T47D (cell line): ENCODE measurements at places on chromosomes 7 and 10.

DNA sequence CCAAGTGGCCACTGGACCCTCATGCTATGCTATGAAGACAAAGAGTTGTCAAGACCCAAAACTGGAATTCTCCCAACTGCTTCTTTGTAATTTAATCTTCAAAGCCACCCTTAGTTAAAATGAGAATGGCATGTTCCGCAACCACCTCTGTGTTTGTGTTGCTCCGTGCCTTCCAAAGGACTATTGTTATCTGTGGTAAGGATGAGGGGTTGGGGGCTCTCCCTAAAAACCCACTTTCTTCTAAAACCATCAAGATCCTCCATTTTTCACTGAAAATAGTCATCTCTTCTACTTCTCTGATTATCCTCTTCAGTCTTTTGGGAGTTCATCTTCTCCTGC, 222.1 kb upstream of the AOAH start:
- DNase-seq: no peak

DNA sequence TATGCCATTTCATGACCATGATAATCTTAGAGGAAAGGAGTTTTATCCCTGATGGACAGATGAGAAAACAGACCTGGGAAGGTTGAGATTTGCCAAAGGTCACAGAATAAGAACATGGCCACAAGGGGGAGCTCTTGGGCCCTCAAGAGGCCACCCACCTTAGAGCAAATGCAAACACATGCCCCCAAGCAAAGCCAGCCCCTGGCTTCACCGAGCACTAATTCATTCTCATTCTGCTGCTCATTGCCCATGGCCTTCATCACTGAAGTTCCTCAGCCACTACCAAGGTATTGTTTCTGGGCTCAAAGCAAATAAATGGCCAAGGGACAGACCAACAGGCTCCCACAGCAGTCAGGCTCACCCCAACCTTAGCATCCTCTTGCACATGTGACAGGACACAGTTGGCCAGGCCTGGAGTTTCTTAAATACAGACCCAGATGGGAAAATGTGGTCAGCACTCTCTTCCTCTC, 44.2 kb downstream of the PDLIM1 start:
- DNase-seq: peak; percentile 74

- no peak for DNase-seq
Measured at GRCh38 chr7:77328669-77329068, 87.5 kb downstream of the GSAP start.

DNA sequence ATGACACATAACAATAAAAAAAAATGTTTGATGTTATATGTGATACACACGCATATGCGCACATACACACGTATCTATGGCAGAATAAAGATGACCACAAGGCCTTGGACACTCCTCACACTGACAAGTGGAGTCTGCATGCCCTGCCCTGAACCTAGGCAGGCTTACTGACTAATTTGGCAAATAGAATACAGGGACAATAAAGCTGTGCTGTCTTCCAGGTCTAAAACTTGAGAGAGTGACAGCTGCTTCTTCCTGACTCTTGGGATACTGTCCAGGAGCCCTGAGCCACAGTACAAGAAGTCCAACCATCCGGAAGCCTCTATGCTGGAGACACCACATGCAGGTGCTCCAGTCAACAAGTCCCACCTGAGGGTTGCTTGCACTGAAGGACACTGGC, 20.3 kb downstream of the PARD3 start:
- DNase-seq: no peak

DNA sequence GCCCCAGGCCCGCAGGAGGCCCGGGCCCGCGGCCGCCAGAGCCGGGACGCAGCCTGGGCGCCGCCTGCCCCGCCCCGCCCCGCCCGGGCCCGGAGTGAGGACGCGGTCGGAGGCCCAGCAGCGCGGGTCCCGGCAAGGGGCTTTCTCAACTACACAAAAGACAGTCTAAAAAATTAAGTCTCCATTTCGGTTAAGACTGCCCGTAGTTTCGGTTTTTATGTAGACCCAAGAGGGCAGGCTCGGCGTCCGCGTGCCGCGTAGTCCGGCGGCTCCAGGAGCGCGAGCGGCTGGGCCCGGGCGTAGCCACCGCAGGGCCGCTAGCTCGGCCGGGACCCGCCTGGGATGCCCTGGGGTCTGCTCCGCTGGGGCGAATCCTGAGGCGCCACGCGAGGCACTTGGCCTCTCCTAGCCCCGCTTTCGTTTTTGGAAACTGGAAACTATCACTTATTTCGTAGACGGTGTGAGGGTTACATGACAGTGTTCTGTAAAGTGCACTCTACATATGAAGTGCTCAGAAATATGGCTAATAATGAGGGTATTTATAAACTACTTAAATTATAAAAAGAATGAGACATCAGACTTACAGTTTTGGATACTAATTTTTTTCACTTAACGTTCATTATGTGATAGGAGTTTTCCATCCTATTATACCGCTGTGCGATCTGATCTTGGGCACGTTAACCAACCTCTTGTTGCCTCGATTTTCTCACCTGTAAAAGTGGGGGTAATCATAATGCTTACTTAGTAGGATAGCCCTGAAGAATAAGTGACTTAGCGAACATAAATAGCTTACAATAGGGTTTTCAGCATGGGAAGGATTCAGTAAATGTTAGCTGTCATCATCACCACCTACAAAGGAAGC, 573 bp downstream of the BLVRA start:
- DNase-seq: peak; percentile 56

DNA sequence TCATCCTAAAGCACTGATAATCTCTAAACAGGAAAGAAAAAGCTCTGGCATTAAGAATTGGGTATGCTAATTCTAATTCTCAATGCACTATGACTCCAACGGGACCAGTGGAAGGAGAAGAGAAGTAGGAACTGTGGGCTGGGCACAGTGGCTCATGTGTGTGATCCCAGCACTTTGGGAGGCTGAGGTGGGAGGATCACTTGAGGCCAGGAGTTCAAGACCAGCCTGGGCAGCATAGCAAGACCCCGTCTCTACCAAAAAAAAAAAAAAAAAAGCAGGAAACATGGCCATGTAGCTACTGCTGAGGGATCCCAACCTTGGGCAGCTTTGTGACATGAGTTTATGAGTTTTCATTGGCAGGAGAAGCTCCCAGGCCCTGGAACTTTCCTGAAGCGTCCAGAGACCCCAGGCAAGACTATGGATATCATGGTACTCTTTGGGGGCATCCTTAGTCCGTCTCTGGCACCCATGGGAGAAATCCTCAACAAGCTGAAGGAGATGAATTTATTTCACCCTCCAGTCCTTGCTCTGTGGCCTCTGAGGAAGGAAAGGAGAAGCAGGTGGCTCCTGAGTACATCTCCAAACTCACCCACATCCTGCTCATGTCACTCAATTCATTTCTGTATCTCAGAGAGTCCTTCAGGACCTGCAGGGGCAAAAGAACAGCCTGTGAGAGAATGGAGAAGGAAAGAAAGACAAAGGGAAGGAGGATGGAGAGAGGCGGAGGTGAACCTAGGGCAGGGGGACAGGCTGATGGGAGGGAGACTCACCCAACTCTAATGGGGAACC, 99.5 kb downstream of the SPDYE5 start:
- no peak for DNase-seq

- peak; percentile 56 for DNase-seq
Measured at GRCh38 chr10:6838118-6838517, 258.0 kb upstream of the PRKCQ start.

GRCh38 chr10:57919864-57920263, 347.8 kb downstream of the IPMK start:
- DNase-seq: no peak

GRCh38 chr7:79037001-79037400, 416.5 kb downstream of the MAGI2 start:
- DNase-seq: no peak

- no peak for DNase-seq
Measured at GRCh38 chr7:7443806-7444350, 91.8 kb downstream of the COL28A1 start.

GRCh38 chr10:98100476-98100875, 34.0 kb upstream of the R3HCC1L start:
- no peak for DNase-seq

- DNase-seq: no peak
Measured at GRCh38 chr10:26259341-26259740, 42.8 kb downstream of the GAD2 start.

- no peak for DNase-seq
Measured at GRCh38 chr10:7480742-7481367, 70.0 kb upstream of the SFMBT2 start.

DNA sequence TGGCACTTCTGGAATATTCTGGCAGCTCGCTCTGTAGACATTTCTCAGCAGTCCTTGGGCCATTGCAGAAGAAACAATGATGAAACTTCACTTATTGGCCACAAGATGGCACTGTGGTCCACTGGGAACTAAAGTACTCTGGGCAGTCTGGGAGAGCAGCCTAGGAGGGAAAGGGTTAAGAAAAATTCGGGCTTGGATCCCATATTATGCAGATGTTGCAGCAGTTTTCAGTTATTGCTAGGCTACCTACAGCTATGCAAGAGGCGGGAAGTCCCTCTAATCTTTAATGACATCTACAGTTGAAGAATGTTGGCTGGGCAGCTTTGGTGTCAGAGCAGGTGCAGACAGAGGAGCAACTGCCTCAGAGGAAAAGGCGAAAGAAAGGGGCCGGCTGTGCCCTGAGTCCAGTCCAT, 201.7 kb upstream of the PRSS58 start:
- no peak for DNase-seq

GRCh38 chr7:138669364-138669763, 31.8 kb downstream of the SVOPL start:
- no peak for DNase-seq

GRCh38 chr10:100184840-100185239, 989 bp downstream of the ERLIN1 start:
- peak; percentile 16 for DNase-seq

- no peak for DNase-seq
Measured at GRCh38 chr7:36958111-36958733, 233.9 kb upstream of the AOAH start.

DNA sequence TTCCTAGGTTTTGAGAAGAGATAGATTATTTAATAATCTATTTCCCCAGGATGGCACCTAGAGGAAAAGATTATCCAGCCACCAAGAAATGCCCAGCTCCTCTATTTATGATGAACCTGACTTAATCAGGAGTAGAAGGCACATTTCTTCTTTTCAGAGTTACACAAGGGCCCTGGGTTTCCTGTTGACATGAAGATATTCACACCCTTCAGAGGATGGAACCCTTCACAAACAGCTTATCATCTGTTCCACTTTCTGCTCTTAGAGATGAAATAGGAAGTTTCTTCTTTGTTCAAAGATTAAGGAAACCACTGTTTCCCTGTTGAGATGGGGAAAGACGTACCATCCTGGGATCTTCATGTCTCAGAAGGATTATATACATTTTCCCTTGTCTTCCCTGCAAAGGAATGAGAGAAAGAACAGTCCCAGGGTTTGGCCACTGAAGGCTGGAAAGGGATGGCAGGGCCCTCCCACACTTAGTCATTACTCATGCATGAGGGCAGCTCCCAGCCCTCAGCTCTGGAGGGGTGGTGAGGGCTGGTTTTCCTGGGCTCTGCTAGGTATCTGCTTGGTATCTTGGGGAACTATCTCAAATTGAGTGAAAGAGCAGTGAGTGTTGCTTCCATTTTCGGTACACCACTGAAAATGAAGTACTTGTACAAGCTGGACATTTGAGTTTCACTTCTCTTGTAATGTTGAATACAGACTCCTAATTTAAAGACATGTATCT, 64.0 kb downstream of the MTPAP start:
- no peak for DNase-seq
